Hair follicular keratinocyte (primary cell): ENCODE measurements at places on chromosomes 2 and 18. TPM values are rescaled to one million over a fixed set of nuclear protein-coding genes. Genes with fewer than 3 reads are reported as not detected.

The FOXD4L1 gene
- not detected in 2 replicates for total RNA-seq

The SCLY gene
- 15.6 and 25.8 TPM in 2 replicates for total RNA-seq

The FIGN gene
- 0.70 and 0.76 TPM in 2 replicates for total RNA-seq

The ACADL gene
- total RNA-seq, result not detected in 2 replicates

The DYNC2LI1 gene
- total RNA-seq, result 13.7 and 16.4 TPM in 2 replicates

The DHRS9 gene
- not detected in 2 replicates for total RNA-seq

The IL1RN gene
- total RNA-seq, result 16.9 and 21.4 TPM in 2 replicates

The ALMS1 gene
- 5.7 and 7.0 TPM in 2 replicates for total RNA-seq

The TUBB6 gene
- total RNA-seq, result 783 and 1,032 TPM in 2 replicates

The STAT4 gene
- 1.0 and 4.5 TPM in 2 replicates for total RNA-seq

The MAP3K19 gene
- not detected in 2 replicates for total RNA-seq

The GTF2A1L gene
- 0.31 TPM in 1 of 2 replicates, not detected in the other for total RNA-seq

The CCDC121 gene
- total RNA-seq, result 0.84 and 1.0 TPM in 2 replicates

The DIPK1C gene
- not detected in 2 replicates for total RNA-seq

The VPS4B gene
- total RNA-seq, result 40.1 and 45.8 TPM in 2 replicates

The GALNT1 gene
- 75.1 and 76.2 TPM in 2 replicates for total RNA-seq

The CPS1 gene
- total RNA-seq, result 14.5 and 24.4 TPM in 2 replicates

The ITM2C gene
- total RNA-seq, result 15.4 and 25.3 TPM in 2 replicates

The LRRTM4 gene
- total RNA-seq, result not detected in 2 replicates

The CHRNG gene
- total RNA-seq, result not detected in 2 replicates
